ENCODE measurements at places on chromosomes 13 and 19.

DNA sequence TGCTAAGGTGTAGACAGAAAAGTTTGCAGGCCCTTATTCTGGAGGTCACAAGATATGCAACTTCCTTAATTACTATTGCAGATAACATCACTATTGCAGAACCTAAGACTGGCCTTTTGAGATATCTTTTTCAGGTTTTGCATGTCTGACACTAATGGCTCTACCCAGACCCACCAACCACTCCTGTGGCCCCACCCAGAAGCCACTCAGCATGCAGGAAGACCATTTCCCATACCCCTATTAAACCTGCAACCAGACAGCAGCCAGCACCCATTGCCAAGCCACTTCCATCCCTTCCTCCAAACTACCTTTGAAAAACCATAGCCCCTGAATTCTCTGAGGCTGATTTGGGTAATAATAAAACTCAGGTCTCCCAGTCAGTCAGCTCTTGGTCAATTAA lies 297.6 kb downstream of the SLITRK6 start:
- no peak for DNase-seq

- no peak for DNase-seq
These were observed 204.7 kb downstream of the SHISA2 start for GRCh38 chr13:25847145-25847544.

GRCh38 chr13:98312606-98313005 lies 135.5 kb upstream of the RNF113B start:
- no peak for DNase-seq

- DNase-seq = no peak
These were observed 306.0 kb downstream of the GPC5 start for GRCh38 chr13:91704398-91704797.

DNA sequence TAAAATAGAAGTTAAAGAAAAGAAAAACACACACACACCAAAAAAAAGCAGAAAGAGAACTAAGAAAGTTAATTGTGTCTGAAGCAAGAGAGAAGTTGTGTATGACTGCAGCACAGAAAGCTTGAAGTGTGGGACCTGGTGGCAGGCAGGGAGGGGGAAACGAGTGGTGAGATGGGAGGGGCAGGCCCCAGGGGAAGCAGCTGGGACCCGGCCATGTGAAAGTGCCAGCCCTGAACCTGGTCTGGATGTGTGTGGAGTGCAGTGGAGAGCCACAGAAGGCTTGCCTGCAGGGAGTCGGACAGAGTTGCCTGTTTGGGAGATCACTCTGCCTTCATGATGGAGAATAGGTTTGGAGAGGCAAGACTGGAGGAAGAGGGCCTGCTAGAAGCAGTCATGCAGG lies 199.0 kb downstream of the GGACT start:
- DNase-seq = no peak

DNA sequence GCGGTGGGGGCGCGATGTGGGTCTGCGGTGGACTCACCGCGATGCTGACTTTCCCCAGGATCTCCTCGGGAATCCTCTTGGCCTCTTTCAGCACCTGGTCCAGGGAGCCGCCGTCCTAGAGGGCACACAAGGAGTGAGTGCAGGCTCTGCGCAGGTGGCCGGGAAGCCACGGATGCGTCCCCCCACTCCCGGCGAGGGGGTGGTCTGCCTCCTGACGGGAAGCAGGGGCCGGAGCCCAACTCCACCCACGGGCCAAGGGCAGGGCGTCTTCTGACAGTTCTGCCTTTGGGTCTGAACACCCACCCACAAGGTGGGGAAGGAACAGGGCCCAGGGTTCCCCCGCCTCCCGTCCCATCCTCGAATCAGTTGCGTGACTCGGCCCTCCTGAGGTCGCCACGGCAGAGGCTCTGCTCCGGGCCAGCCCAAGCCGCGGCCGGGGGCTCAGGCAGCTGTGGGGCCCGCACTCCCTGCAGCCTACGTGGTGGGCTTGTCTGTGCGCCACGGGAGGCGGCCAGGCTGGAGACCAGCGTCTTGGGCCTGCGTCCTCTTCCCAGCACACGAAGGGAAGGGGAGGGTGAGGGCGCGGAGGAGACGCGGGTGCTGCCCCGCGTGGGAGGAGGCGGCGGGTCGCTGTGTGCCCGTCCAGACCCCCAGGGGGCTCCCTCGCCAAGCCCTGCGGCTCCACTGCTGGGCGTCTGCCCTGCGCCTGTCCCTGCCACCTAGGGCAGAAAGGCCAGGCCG lies 21.4 kb downstream of the MAP2K2 start:
- DNase-seq = no peak

GRCh38 chr19:16564842-16565241 lies 7.4 kb downstream of the SLC35E1 start:
- no peak for DNase-seq

All from sigmoid colon (tissue), 7 donors.